ENCODE measurements at places on chromosomes 11 and 22.

DNA sequence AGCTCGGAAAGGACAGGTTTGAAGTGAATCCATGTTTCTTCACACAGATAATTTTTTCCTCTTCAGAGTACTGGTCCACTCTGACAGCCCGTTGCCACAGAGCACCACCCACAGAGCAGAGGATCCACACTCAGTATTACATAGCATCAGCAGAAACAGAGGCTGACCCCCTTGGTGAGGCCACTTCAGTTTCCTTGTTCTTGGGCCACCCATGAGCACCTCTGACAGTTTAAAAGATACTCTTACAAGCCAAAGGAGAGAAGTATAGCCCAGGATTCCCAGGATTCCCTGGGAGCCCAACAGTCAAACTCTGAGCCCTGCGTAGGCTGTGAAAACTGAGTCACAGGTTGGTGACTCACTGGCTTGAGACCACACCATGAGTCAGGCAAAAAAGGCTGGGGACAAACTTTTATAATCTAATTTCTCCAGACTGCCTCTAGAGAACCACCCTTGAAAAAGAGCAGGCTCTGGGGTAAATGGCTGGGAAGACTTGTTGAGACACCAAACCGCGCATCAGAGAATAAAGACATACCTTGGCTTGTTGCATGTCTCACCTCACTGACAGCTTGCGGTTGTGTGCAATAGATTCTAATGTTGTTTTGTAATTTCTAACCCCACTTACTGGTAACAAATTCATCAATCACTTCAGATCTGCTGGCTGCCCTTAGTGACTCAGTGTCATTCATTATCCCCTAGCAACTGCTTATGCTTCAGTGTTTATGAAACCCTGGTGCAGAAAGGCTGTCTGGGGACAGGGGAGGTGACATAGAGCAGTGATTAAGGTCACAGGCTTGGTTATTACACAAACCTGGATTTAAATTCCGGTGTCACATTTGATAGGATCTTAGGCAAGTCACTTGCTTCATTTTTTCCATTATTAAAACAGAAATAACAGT lies 56.9 kb upstream of the PRSS23 start:
- DNase-seq: peak; percentile 97

GRCh38 chr11:130769782-130770535 lies 146.3 kb downstream of the SNX19 start:
- DNase-seq: no peak

GRCh38 chr11:21048626-21049025 lies 379.2 kb downstream of the NELL1 start:
- no peak for DNase-seq

- no peak for DNase-seq
Measured at GRCh38 chr22:47628477-47629272, 866.2 kb downstream of the TBC1D22A start.

- DNase-seq: no peak
Measured at GRCh38 chr22:46515208-46516111, 22.0 kb downstream of the CELSR1 start.

GRCh38 chr11:117318738-117319137 lies 2.7 kb upstream of the BACE1 start:
- DNase-seq: no peak

DNA sequence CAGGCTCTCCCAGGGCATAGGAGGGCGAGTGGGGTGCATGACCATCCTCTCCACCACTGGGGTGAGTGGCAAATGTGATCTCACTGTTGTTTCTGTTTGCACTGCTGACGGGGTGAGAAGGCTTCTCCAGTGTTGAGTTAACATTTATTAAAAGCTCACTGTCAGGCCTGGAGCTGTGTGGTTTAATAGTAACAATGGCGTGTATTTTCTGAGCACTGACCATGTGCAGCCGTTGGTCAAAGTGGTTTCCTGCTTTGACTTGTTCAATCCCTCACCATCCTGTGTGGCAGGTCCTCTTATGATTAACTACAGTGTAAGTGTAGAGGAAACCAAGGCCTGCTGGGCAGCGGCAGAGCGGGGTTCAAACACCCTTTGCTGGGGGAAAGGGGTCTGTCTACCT lies 4.4 kb downstream of the A4GALT start:
- DNase-seq: no peak

- peak; percentile 15 for DNase-seq
Measured at GRCh38 chr22:21982338-21982965, at the start of gene TOP3B. Gene TOP3B, minus strand, starts transcription at chr22:21982787. Its CDS starts 7,078 bp downstream, at chr22:21975709.

- DNase-seq: peak; percentile 14
Measured at GRCh38 chr11:14148653-14149273, 186.2 kb downstream of the SPON1 start.

GRCh38 chr11:86745571-86745970 lies 54.8 kb upstream of the PRSS23 start:
- DNase-seq: no peak

- no peak for DNase-seq
Measured at GRCh38 chr22:36874309-36874696, 13.5 kb downstream of the NCF4 start.

DNA sequence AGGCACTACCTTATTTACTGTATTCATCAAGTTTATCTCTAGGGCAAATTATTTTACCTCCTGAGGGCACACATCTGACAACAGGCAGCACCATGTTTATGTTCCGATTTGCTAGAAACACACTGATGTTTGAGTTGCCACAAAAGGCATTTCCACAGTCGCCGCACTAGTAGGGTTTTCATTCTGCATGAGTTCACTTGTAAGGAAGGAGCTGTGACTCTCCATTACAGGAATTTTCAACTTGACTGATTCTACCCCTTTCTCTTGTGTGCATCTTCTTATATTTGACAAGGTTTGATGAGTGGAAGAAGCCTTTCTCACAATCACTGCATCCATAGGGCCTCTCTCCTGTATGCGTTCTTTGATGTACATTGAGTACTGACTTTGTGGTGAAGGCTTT lies 455.9 kb upstream of the CNTN5 start:
- DNase-seq: no peak

GRCh38 chr22:26461188-26461810 lies 22.3 kb downstream of the HPS4 start:
- no peak for DNase-seq

GRCh38 chr11:112881461-112881860 lies 79.8 kb upstream of the NCAM1 start:
- no peak for DNase-seq

- DNase-seq: no peak
Measured at GRCh38 chr11:126182787-126183445, 28.5 kb downstream of the RPUSD4 start.

DNA sequence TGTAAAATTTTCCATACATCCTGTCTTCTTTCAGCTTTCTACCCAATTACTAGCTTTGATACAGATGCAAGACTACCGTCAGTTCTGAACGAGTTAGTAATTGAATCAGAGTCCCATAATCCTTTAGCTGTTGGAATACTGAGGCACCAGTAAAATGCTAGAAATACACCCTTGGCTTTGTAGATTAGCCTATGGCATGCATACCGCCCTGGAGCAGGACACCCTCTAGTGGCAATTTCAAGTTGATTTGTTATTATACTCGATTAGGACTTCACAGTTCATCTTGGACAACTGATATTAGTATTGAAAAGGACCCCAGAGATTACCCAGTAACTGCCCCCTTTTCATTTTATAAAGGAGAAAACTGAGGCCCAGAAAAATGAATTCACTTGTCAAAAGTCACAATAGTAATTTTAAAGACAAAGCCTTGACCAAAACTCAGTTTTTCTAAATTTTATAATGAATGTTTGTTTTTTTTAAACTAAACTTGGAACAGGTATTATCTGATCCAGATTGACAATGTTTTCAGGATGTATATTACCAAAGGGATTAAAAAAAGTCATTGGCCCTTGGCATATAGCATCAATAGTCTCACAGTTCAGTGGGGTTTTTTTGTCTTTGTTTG lies 72.6 kb downstream of the HIPK3 start:
- DNase-seq: no peak

GRCh38 chr11:65236194-65237059 lies 25.3 kb upstream of the POLA2 start:
- DNase-seq: no peak

DNA sequence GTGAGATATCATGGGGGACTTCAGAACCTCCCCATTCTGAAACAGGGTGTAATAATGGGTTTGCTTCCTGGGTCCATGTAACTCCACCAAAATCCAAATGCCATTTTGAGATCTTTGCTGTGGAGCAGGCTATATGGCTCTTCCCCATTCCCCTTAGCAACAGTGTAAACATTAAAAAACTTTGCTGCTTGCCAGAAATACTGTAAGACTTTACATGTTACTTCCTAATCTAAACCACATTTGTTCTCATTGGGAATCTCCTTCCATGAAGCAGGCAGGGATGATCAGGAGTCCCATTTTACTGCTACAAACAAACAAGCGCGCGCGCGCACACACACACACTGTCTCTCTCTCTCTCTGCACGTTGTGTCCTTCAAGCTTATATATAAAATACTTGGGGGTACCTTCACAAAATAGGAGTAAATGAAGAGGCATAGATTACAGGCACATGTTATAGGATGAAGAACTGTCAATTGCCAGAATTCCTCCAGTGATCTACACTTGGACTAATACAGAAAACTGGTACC lies 86.5 kb downstream of the ANO3 start:
- no peak for DNase-seq

DNA sequence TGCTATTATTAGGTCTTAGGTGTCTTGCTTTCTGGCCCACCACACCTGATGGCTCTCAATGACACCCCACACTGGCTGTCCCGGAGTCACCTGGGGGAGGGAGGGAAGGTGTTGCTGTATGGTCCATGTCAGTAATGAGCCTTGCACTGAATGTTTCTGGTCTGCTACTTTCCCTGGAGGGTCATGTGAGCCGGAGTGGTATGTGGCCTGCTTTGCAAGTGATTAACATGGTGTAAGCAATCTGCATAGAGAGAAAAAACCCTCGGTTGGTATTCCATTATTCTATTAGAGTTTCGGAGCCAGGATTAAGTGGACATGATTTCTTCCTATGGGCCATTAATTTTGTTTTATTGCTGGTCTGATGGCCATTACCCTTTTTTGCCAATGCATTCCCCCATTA lies 63.9 kb downstream of the PKNOX2 start:
- DNase-seq: no peak

GRCh38 chr11:20589796-20590195 lies 9.6 kb upstream of the SLC6A5 start:
- no peak for DNase-seq

DNA sequence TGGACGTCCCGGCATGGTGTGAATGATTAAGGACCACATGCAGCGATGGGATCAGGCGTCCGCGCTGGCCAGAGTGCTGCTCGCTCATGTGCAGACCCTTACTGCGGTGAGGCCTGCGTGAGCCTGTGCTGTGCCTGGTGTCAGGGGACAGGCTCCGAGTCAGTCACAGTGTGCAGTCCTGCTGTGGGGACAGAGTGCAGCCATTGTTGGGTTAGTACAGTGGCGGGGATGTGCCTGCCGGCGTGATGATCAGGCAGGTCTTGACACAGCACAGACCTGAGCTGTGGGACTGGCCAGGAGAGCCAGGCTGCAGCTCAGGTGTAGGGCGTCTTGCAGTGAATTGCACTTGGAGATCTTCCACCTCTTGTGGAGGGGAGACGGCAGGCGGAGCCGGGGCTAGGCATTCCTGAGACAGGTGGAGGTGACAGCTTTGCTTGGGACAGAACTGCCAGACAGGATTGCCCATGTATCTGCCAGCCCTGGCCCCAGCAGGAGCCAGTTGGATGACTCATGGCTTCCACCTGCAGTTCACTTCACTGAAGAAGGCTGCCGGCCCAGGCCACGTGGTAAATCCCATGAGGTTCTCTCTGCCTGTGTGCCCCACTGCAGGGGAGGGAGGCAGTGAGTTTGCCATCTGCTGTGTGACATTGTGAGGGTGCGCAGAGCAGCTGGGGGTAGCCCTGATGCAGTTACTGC lies 17.3 kb downstream of the TRMU start:
- no peak for DNase-seq

DNA sequence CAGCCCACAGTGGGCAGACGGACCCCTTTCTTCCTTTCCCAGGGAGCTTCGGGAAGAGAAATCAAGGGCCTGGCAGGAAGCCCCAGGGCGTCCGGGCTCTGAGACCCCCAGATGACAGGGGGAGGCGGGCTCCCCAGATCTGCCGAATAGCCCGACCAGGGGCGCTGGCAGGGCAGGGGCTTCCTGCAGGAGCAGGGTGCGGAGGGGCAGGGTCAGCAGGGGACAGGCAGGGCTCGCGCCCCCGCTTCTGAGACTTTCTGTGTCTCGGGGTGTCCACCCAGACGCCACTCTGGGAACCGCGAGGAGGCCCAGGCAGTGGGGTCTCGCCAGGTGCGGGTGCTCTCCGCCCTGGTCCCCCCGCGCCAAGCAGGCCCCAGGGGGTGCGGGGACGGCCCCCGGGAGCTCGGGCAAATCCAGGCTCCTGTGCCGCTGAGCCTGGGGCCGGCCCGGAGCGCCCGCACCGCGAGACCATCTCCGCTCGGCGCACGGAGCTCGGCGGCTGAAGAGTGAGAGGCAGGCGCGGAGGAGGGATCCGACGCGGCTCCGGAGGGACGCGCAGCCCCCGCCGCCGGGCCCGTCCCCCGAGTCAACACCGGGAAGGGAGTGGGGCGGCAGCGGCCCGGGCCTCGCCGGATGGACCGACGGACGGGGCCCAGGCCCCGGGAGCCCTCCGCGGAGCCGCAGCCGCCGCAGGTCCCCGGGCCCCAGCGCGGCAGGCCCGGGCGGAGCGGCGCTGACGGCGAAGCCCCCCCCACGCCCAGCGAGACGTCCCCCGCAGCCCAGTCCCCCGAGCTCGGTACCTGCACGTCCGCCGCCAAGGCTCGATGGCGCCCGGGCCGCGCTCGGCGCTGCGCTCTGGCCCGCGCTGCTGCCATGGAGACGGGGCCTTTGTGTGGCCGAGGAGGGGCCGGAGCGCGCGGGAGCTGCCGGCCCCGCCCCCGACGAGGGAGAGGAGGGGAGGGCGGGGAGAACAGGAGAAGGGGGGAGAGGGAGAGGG lies at the start of gene PLXNB2:
Gene PLXNB2 (minus strand): TSS at position 894 of the 997 bp plus-strand sequence. CDS start 17,062 bp downstream, outside the sequence.
- DNase-seq: no peak

- DNase-seq: no peak
Measured at GRCh38 chr22:17845790-17846189, 71.5 kb upstream of the BID start.

DNA sequence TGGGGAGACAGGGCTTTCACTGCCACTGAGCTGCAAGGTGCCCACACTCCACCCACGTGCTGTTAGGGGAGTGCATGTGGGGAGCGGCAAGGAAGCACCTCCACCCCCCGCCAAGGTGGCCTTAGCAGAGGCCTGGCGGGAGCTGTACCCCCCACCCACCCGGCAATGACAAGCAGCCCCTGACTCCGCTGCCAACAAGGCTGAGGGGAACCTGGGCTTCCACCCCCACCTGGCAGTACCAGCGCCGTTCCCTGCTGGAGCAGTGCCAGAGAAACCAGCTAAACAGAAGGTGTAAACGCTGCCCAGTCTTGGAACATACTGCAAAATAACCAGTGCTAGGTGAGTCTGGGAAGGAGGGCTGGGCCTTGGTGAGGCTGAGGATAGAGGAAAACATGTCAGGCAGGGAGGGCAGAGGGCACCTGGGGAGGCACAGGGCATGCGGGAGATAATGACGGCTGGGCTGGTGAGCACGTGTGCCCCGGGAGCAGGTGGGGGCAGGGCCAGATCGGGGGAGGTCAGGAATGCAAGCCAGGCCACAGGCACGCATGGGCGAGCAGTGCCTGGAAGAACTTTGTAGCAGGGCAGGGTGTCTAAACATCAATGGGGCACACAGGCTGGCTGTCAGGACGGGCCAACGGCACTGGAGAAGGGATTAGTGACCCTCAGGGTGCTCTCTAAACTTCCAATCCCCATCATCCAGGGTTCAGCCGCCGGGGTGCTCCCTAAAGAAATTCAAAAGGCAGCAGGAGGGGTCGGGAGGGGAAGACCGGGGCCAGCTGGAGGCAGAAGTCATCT lies 6.6 kb downstream of the CERK start:
- DNase-seq: no peak

- DNase-seq: no peak
Measured at GRCh38 chr11:120135838-120136237, 2.1 kb downstream of the TRIM29 start.

GRCh38 chr11:73040046-73040445 lies 102.1 kb downstream of the FCHSD2 start:
- no peak for DNase-seq
